ENCODE measurements at places on chromosomes 5 and 9.
A peak's percentile ranks its signal among the peaks of the same experiment; 100 is the strongest.

GRCh38 chr5:114223866-114224265, 138.0 kb upstream of the KCNN2 start:
- DNase-seq, result peak; percentile 26

- no peak for DNase-seq
These were observed 10.0 kb upstream of the SEPTIN8 start for GRCh38 chr5:132787076-132787475.

DNA sequence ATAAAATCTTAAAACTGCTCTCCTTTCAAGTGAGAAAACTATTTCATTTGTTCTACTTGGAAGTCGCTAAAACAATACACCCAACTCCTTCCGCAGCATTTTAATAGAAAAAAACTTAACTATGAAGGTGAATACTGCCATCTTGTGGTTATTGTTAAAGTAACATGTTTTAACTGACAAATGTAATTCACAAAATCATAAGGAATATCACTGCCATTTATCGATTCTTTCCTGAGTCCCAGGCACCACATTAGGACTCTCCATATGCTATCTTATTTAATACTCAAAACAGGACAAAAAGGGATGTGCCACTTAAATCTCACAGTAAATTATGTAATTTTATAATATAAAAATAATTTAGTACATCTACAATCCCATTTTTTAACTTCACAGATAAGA, 130.5 kb upstream of the ITGA1 start:
- DNase-seq, result peak; percentile 45

GRCh38 chr5:58294598-58295305, 165.1 kb downstream of the PLK2 start:
- DNase-seq, result no peak

DNA sequence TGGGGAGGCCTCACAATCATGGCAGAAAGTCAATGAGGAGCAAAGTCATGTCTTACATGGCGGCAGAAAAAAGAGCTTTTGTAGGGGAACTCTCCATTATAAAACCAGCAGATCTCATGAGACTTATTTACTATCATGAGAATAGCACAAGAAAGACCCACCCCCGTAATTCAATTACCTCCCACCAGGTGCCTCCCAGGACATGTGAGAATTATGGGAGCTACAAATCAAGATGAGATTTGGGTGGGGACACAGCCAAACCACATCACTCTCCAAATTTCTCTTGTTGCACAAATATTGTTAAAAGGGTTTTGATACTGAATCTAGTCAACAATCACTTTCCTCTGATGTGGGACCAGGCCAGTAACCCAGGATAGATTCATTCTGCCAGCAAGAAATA, 1176.1 kb downstream of the CDH9 start:
- DNase-seq, result no peak

GRCh38 chr9:92978345-92978875, 31.1 kb downstream of the FGD3 start:
- DNase-seq, result no peak

GRCh38 chr9:135783540-135784245, 81.7 kb downstream of the KCNT1 start:
- no peak for DNase-seq

DNA sequence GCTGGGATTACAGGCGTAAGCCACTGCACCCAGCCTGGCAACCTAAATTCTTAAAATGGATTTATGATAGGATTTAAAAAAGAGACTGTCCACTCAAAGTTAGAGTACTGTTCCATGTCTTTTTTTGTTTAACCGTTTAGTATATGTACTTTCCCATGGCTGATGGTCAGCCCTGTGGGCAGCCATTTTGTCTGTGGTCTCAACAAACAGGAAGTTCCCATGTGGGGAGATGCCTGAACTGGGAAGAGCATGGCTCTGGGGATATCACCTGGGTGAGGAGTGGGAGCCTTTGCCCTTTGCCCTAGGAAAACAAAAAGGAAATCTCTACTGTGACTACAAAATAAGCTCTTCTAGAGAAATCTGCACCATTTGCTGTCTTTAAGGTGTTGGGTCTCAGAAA, 27.5 kb upstream of the GNPDA1 start:
- DNase-seq, result no peak

DNA sequence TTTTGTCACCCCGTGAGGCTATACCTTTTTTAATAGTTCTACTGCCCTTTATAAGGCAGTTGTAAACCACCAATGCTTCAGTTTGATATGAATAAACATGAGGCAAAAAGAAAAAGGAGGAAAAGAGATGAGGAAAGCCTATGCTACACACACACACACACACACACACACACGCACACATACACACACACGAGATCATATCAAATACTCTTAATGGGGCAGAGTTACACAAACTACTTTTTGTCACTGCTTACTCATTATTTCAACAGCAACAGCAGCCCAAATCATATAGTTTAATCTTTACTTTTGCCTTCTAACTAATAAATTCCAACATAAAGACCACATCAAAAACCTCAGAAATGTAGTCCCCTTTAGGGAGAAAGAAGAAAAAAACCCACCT, 116.8 kb upstream of the PAM start:
- DNase-seq, result no peak

DNA sequence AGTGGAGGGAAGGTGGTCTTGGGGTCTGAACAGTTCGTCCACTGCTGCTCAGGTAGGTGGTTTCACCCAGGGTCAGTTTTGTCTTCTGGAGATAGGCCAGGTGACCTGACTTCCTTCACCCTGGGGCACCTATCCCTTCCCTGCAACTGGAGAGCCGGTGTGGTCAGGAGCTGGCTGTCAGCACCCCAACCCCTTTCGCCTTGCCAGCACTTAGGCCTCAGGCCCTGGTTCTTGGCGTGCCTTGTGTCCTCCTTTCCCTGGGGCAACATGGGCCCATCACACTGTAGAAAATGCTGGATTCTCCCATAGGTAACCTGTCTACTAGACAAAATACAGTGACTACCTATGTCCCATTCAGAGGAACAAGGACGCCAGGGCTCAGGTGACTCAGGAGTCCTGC, 13.1 kb downstream of the PROP1 start:
- DNase-seq, result no peak

DNA sequence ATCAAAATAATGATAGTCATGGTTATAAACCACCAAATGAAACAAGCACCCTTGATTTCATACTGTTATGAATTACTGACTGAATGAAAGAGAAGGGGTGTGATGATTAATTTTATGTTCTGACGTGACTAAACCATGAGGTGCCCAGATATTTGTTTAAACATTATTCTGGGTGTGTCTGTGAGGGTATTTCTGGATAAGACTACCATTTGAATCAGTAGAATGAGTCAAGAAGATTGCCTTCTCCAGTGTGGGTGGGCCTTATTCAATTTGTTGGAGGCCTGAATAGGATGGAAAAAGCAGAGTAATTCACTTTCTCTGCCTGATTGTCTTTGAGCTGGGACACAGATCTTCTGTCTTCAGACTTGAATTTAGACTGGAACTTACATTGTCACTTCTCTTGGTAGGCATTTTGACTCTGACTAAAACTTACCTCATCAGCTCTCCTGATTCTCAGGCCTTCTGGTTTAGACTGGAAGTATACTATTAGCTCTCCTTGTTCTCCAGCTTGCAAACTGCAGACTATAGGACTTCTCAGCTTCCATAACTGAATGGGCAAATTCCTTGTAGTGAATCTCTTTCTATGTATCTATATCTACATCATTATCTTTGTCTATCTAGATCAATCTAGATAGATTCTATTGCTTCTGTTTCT, 321.9 kb upstream of the TARS1 start:
- DNase-seq, result no peak

DNA sequence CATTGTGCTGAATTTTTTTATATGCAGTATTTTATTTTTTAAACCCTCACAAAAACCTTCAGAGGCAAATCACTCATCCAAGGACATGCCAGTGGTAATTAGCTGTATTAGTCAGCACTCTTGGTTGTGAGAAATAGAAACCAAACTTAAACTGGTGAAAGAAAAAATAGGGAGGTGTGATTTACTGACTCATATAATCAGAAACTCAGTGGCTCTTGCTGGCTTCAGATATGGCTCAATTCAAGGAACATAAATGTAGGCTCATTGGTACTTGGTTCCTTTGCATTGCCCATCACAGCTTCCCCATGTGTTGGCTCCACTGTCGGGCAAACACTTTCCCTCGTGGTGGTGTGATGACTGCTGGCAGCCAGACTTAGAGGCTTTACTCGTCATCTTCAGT, 497.2 kb downstream of the MAT2B start:
- no peak for DNase-seq

DNA sequence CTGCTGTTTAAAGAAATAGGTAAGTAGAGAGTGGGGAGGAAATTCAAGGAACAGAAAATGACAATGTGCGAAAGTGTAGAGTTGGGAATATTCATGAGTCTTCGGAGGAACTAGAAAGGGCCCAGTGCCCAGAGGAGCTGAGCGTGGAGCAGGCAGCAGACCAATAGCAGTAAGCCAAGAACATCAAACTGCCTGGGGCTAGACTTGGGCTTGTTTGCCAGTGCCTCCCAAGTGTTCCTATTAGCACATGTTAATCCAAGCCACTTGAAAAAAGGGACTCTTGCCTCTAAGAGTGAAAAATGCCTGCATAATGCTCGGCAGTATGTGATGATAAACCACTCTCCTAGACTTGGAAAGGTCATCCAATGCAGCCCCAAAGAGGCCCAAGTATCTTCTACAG, 1.2 kb upstream of the TAL2 start:
- DNase-seq, result no peak

Data from COR-L47 (cell line).